ENCODE measurements at places on chromosomes 3 and 15.

DNA sequence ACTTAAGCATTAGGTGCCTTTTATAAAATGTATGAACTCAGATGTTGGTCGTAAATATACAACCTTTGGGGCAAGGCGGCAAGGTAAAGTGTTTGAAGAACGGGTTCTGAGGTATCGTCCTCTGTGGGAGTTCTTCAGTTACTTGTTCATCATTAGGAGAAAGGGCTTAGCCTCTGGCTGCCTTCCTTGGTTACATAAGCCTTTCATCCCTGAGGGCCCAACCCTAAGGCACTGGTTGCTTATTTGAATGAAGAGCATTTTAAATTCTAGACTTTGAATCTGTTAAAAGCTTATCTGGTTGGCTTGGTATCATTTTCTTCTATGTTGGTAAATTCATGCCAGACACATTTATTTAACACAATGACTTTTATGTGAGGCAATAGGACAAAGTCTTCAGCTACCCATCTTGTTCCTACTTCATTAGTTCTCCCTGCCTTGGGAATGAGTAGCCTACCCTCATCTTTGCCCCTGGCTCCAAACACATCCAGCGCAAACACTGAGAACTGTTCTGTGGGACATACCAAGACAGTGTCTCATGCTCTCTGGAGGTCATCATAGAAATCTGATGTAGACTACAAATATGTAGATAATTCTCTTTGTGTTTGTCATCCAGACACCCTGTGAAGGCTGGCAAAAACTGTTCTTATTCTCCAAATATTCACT lies 12.4 kb upstream of the CCDC80 start:
- no peak for DNase-seq

DNA sequence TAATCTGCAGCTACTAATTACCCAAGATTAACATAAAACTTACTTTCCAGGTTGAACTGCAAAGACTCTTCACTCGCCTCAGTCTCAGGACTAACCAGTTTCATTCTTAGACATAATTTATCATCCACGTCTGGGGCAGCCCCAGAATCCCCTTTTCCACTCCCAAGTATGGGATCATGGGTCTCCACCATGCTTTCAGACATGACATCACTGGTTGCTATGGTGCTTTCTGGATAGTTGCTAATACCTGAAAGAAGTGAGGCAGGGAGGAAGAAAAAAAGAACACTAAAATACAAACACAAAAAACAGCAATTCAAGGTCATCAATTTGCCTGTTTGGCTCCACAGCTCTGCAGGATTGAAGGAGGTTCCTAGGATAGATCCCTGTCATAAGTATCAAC lies 46.6 kb downstream of the TP53BP1 start:
- no peak for DNase-seq

GRCh38 chr15:41961595-41962202 lies 10.7 kb downstream of the EHD4 start:
- no peak for DNase-seq

DNA sequence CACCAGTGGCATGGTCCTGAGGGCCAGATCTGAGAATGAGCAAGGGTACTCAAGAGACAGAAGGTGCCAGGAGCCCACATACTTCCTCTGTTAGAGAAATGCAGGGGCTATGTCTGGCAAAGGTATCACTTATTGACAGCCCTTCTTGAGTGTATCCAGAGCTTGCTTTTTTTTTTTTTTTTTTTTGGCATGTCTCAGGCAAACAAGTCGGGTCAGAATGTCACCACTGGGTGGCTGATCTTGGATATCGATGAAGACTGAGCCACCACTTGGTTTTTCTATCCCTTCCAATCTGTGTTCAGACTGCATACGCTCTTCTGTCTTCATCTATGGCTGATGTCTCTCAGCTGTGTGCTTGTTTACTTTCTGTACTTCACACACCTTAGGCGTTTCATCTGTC lies 363.4 kb upstream of the C2CD4B start:
- no peak for DNase-seq

DNA sequence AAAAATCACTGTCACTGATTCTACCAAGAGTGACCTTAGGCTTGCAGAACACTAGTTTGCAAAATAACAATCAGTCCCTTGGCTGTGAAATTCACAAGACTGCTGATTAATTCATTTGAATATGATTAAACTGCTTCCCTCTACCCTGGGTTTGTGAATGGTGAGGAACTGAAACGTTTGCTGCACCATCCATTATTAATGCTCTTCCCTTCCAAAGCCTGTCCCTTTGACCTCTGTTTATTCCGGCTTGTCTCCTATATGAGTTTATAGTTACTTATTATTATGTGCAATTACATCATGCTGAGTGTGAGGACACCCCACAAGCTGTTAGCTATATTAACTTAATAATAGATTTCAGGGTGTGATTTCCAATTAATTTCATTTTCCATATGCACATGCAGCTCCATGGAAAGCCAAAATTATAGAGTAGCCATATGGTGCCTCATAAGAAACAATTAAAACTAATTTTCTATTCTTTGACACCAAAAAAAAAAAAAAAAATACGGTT lies 96.5 kb downstream of the SUCLG2 start:
- no peak for DNase-seq

DNA sequence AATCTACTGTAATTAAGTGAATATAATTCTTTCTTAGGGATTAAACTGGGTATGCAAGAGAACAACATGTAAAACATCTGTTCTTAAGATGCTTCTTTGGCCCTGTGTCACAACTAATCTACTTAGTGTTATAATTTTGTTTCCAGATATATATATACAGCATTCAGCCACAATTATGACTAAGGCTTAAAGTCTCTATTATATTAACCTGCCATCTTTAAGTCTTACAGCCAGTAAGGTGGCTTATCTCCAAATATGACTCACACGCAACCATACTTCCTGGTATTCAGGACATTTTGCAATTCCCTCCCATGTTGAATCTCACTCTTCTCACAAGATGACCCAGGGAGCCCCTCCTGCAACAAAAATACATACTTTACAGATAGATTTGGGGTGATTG lies 6.6 kb upstream of the KBTBD8 start:
- DNase-seq = no peak

- no peak for DNase-seq
Measured at GRCh38 chr15:80984856-80985255, 4.8 kb downstream of the MESD start.

GRCh38 chr3:71784914-71785531 lies at the start of gene PROK2:
PROK2 (minus strand) TSS chr3:71785148; CDS start chr3:71785052, 96 bp downstream.
- DNase-seq = no peak

GRCh38 chr3:101602731-101603130 lies 28.8 kb downstream of the PCNP start:
- DNase-seq = no peak

GRCh38 chr3:150531775-150532174 lies 14.5 kb downstream of the SERP1 start:
- DNase-seq = no peak

GRCh38 chr3:153830552-153830951 lies 290.6 kb upstream of the ARHGEF26 start:
- no peak for DNase-seq

GRCh38 chr15:55661428-55661827 lies 73.3 kb upstream of the PYGO1 start:
- no peak for DNase-seq

DNA sequence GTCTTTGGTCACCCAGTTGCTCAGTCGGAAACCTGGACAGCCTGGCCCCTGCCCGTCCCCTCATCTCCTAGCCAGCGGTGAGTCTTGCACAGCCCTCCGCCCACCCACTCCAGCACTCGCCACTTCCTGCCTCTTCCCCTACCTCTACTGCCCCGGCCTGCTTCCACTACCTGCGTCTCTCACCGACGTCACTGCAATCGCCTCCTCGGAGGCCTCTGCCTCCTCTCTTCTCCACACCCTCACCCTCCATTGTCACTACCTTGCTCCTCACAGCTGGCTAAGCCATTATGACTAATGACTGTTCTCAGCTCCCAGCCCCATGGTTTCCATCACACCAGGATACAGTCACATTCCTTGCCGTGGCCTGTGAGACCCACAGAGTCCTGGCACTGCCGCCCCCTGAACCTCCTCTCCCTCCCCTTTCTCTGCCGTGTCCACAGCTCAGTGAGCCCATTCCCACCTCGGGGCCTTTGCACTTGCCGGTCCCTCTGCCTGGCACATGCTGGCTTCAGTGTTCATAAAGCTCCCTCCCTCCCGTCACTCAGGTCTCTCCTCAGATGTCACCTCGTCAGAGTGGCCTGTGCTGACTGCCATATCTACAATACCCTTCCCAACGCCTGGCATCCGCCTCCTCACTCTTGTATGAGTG lies 104.8 kb downstream of the FBLN2 start:
- DNase-seq = no peak

- DNase-seq = no peak
Measured at GRCh38 chr15:85579957-85580694, 199.7 kb downstream of the AKAP13 start.

GRCh38 chr3:195078891-195079440 lies 192.0 kb downstream of the XXYLT1 start:
- DNase-seq = no peak

- no peak for DNase-seq
Measured at GRCh38 chr15:45338417-45338816, 39.9 kb downstream of the GATM start.

- no peak for DNase-seq
Measured at GRCh38 chr3:39196671-39197356, 4.4 kb upstream of the XIRP1 start.

DNA sequence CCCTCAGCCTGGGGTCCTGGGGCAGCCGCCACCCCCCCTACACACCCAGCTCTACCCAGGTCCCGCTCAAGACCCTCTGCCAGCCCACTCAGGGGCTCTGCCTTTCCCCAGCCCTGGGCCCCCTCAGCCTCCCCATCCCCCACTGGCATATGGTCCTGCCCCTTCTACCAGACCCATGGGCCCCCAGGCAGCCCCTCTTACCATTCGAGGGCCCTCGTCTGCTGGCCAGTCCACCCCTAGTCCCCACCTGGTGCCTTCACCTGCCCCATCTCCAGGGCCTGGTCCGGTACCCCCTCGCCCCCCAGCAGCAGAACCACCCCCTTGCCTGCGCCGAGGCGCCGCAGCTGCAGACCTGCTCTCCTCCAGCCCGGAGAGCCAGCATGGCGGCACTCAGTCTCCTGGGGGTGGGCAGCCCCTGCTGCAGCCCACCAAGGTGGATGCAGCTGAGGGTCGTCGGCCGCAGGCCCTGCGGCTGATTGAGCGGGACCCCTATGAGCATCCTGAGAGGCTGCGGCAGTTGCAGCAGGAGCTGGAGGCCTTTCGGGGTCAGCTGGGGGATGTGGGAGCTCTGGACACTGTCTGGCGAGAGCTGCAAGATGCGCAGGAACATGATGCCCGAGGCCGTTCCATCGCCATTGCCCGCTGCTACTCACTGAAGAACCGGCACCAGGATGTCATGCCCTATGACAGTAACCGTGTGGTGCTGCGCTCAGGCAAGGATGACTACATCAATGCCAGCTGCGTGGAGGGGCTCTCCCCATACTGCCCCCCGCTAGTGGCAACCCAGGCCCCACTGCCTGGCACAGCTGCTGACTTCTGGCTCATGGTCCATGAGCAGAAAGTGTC lies 30.2 kb downstream of the PTPN23 start:
- no peak for DNase-seq

- no peak for DNase-seq
Measured at GRCh38 chr3:77281721-77282120, 241.8 kb downstream of the ROBO2 start.

DNA sequence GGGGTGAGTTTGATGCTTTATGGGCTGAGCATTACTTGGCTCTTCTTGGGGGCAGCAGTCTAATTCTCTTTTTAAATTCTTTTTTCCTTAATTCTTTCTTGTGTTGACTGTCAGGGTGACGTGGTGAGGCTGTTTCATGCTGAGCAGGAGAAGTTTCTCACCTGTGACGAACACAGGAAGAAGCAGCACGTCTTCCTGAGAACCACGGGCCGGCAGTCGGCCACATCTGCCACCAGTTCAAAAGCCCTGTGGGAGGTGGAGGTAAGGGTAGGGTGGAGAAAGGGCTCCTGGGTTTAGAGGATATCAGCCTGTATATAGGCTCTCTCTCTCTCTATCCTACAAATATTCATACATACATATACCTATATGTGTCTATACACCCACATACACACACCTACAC lies 152.3 kb downstream of the ITPR1 start:
- DNase-seq = no peak

DNA sequence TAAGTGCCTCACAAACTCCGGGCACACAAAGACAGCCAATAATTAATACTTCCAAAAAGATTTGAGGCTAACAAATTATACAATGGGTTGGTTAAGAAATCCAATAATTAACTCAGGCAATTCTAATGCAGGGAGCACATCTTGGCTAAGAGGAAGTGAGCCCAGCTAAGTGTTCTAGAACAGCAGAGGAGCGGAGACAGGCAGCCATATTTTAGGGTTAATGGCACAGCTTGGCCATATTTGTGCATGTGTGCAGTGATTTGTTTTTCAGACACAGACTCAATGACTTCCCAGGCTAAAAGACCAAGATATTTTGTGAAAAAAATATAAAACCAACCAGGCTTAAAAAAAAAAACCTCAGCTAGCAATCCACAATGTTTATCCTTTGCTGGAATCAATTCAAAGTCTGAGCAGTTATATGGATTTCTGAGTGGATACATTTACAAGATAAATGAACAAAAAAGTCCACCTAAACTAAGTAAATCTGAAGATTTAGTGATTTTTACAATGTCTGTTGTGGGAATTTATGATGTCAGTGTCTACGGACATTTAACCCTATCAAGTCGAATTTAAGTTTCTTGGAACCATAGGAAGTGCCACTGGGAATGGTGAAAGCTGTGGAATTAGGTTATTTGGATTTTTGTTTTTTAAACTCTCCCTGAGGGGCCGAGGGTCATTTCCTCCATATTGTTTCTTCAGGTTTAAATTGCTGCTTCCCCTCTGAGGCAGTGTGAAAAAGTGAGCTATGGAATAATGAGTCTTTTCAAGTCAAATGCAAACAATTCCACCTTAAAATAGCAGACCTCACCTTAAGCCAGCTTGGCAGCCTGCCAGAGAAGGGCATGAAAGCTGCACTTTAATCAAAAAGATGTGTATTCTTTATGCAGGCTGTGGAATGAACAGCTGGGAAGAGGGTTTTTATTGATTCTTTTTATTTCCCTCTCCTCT lies 413.7 kb upstream of the TBL1XR1 start:
- DNase-seq = no peak

- DNase-seq = no peak
Measured at GRCh38 chr15:95734422-95735316, 595.8 kb upstream of the NR2F2 start.

DNA sequence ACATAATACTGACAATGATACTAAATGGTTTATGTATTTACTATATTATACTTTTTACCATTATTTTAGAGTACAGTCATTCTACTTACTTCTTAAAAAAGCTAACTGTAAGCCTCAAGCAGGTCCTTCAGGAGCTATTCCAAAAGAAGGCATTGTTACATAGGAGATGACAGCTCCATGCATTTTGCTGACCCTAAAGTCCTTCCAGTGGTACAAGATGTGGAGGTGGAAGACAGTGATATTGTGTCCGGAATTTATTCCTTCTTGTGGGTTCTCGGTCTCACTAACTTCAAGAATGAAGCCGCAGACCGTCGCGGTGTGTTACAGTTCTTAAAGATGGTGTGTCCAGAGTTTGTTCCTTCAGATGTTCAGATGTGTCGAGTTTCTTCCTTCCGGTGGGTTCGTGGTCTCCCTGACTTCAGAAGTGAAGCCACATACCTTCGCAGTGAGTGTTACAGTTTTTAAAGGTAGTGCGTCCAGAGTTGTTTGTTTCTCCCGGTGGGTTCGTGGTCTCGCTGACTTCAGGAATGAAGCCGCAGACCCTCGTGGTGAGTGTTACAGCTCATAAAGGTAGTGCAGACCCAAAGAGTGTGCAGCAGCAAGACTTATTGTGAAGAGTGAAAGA lies 20.9 kb downstream of the AVEN start:
- no peak for DNase-seq

GRCh38 chr3:105399062-105399461 lies 32.4 kb downstream of the ALCAM start:
- DNase-seq = no peak
